ENCODE measurements at places on chromosomes 16 and 17.
A peak's percentile ranks its signal among the peaks of the same experiment; 100 is the strongest.

GRCh38 chr17:1275962-1276736 is 3.3 kb upstream of the TRARG1 start:
- peaks cover 77% of the 10 kb centered on the region for H3K27me3 ChIP-seq
- no peak overlapping the region for H3K4me3 ChIP-seq
- H3K4me1 ChIP-seq = no peaks in the 10 kb centered on the region
- H3K36me3 ChIP-seq = no peaks in the 10 kb centered on the region
- no peak overlapping the region for H3K27ac ChIP-seq

GRCh38 chr17:49388290-49388640 is 26.2 kb upstream of the ZNF652 start:
- peak overlapping the region; percentile 32 for H3K4me3 ChIP-seq
- no peaks in the 10 kb centered on the region for H3K27me3 ChIP-seq
- peak; percentile 87 for DNase-seq
- H3K36me3 ChIP-seq = no peaks in the 10 kb centered on the region
- H3K27ac ChIP-seq = peak overlapping the region; percentile 98

GRCh38 chr17:79049821-79050220 is 24.8 kb upstream of the ENGASE start:
- H3K4me3 ChIP-seq = no peak overlapping the region
- H3K27me3 ChIP-seq = peaks cover 97% of the 10 kb centered on the region

DNA sequence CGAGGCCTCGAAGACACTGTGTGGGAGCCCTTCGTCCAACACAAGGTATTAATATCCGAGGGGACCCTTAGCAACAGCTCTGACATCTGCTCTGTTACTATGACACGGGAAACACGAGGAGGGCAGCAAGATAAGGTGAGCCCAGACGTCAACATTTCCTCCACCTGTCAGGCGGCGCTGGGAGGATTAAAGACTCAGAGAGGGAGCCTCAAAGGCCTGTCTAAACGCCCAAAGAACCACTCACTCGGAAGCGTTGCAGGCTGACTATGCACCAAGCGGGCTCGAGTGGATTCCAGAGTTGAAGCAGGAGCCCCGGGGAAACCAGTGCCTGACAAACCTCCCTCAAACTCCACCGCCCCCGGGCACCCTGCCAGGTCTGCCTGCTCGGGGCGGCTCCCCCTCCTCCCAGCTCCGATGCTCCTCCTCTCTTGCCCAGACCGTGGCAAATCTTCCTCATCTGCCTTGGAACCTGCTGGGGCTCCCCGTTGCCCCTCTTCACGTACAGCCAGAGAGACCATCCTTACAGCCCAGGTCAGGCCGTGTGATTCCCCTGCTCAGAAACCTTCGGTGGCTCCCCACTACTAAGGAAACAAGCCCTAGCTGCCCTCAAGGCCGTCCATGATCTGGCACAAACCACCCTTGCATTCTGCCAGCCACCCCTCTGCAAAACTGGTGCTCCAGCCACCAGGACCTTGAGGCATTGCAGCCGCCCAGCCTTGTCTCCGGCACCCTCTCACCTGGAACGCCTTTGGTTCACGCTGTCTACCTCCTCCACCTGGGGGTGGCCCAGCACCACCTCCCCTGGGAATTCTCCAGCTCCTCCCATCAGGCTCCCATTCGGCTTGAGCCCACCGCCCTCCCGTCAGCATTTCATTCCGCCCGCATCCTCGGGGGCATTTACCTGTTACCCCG is 16.2 kb downstream of the RPH3AL start:
- H3K4me3 ChIP-seq = no peak overlapping the region
- peaks cover 87% of the 10 kb centered on the region for H3K27me3 ChIP-seq
- no peak overlapping the region for H3K27ac ChIP-seq

- H3K27ac ChIP-seq = peak overlapping the region; percentile 38
- peaks cover 11% of the 10 kb centered on the region for H3K4me1 ChIP-seq
- DNase-seq = no peak
Measured at GRCh38 chr16:75075688-75076268, 40.8 kb downstream of the LDHD start.
